ENCODE measurements at places on chromosomes 2 and 18. TPM values are rescaled to one million over a fixed set of nuclear protein-coding genes. Genes with fewer than 3 reads are reported as not detected.

The RNF149 gene
- 24.6 TPM for total RNA-seq

The SLC30A3 gene
- total RNA-seq, result 0.38 TPM

The GALR1 gene
- under 0.01 TPM for total RNA-seq

The SNRPD1 gene
- 26.2 TPM for total RNA-seq

The CCDC121 gene
- 2.1 TPM for total RNA-seq

The EML4 gene
- total RNA-seq, result 56.8 TPM

The KANSL1L gene
- 12.0 TPM for total RNA-seq
